ENCODE measurements at places on chromosomes 5 and 9.

GRCh38 chr9:34709196-34709978 lies 549 bp downstream of the CCL21 start:
- DNase-seq, result no peak

DNA sequence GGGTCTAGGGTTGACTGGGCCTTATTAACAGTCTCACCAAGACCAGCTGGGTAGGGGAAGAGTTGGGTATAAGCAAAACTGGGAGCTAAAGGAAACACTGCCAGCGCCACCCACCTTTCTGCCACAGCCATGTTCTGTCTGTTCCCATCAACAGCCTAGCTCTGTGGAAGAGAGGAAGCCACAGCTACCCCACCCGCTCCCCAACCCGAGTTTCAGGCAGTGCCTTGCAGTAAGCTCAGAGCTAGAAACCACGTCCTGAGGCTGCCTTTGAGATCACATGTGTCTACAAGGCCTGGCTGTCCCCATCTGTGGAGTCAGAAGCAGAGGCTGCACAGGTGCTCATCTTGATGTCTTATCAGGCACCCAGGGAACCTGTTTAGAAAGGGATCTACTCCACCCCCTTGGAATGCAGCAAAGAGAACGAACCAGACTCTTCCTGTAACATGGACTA lies 15.3 kb downstream of the HNRNPH1 start:
- no peak for DNase-seq

DNA sequence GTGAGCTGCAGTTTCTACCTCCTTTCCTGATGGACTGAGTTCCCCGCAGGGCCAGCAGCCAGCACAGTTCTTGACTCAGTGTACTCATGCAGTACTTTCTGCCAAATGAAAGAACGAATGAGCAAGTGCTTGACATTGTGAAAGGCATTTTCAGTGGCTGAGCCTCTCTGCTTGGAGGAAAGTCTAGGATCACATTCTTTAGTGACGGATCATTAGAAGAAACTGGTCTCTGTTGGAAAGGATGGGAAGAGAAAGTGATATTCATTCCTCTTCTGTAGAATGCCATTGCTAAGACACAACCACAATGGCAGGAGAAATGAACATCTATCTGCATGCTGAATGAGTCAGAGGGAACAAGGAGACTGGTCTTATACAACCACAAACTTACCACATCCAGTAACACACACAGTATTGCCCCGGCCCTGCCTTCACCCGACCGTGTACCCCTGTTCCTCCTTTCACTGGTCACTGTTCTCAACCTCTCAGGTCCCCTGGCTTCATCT lies 206.9 kb downstream of the CRB2 start:
- DNase-seq, result no peak

DNA sequence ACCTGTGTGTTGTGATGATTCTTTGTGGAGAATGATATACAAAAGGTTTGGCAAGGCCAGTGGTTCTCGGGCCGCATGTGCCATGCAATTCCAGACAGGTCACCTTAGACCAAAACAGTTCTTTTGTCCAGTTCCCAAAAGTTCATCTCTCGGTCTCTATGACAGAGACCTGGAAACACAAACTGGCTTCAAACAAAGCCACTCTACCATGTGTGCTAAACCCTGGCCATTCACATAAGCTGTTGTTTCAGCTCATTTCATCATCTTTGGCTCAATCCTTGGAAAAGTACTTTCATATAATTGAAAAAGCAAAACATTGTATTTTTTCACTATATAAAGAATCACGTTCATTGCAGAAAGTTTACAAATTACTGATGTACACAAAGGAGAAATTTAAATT lies 210.5 kb upstream of the SEMA6A start:
- no peak for DNase-seq

- no peak for DNase-seq
These were observed 17.4 kb upstream of the PRLR start for GRCh38 chr5:35247648-35248034.
